Mammary epithelial cell (primary cell): ENCODE measurements at places on chromosomes 12 and 14. TPM values are rescaled to one million over a fixed set of nuclear protein-coding genes. Genes with fewer than 3 reads are reported as not detected.

Gene FBXO33
- 13.2 TPM for total RNA-seq

Gene KLHDC1
- total RNA-seq, result 0.52 and 0.94 TPM in 2 replicates

Gene PRH1
- 11.3 and 13.2 TPM in 2 replicates for total RNA-seq

Gene TAC3
- not detected for total RNA-seq

Gene GPD1
- total RNA-seq, result 1.2 TPM

Gene HCAR3
- total RNA-seq, result 0.67 and 0.78 TPM in 2 replicates

Gene PZP
- total RNA-seq, result not detected in 2 replicates
